Pancreas (tissue), 10 donors: ENCODE measurements at places on chromosomes 13 and 19.

GRCh38 chr19:4140237-4140711 lies 13.2 kb upstream of the CREB3L3 start:
- peak; percentile 61 for DNase-seq

DNA sequence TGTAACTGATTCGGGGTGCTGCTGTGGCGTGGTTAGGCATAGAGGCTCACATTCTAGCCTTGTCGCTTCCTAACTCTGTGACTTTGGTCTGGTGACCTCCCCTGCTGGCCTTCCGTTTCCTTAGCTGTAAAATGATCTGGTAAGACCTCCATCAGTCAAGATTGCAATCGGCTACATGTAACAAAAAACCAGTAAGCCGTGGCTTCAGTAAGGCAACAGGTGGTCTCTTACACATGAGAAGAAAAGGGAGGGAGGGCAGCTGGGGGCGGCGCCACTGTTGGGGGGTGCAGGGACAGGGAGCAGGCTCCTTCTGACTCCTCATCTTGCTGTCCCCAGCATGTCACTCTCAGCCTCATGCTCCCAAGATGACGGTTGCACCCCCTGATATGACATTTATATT lies 148.0 kb downstream of the SIPA1L3 start:
- no peak for DNase-seq

- no peak for DNase-seq
Observed at GRCh38 chr19:28608292-28608691, 604.7 kb downstream of the UQCRFS1 start.

GRCh38 chr19:49497047-49497788 lies 984 bp downstream of the RPS11 start:
- DNase-seq: peak; percentile 72

DNA sequence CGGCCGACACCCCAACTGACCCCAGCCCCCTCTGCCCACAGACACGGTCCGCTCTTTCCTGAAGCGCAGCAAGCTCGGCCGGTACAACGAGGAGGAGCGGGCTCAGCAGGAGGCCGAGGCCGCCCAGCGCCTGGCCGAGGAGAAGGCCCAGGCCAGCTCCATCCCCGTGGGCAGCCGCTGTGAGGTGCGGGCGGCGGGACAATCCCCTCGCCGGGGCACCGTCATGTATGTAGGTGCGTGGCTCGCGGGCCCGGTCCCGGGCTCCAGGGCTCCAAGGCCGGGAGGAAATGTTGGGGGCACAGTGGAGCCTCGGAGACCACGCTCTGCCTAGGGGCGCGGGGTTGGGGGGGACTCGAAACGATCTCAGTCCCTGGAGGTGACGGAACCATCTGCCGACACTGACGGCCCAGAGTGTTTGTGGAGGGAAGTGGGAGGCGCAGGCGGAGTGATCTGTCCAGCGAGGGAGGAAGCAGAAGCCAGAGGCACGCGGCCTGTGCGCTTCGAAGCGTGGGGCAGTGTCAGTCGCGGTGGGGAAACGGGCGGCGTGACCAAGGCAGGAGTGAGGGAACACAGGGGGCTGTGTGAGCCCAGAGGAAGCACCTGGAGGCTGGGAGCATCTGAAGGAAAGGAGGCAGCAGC lies 6.3 kb downstream of the TBCB start:
- no peak for DNase-seq

DNA sequence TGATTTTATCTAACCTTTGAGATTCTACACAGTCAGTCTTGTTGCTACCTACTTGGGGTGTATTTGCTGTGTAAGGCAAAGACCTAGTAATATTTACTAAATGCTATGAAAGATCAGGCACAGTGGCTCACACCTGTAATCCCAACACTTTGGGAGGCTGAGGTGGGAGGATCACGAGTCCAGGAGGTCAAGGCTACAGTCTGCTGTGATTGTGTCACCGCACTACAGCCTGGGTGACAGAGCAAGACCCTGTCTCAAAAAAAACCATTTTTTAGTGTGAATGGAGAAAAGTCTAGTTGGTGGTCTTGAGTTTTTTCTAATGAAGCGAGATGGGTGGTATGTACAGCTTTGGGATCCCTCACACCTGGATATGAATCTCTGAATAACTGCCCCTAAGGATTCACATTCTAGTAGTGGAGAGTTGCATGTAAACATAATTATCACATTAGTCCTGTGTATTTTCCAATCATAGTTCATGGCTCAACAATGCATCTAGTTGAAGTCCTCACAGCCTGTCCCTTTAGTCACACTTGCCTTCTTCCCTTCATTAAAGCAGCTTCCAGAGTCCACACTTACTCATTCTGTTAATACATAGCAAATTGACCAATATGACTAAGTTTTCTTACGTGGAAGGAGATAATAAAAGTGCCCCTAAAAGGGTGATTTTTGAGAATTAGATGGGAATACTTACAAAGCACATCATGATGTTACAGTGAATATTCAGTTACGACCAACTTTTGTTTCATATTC lies 7.5 kb downstream of the RPL21 start:
- no peak for DNase-seq

DNA sequence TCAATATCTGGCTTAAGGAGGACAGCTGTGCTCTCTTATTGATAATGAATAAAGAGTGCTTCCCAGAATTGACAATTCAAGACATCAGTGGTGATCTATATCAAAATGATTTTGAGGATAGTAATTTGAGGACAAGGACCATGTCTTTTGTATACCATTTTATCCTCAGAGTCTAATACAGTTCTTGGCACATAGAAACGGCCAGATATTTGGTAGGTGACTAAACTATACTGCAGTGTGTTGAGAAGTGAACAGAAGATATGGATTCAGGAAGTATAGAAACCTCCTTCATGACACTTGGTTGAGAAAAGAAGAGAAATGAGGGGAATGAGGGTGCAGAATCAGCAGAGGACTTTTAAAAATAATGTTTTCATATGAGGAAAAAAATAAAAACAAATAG lies 16.1 kb upstream of the LMO7 start:
- no peak for DNase-seq

DNA sequence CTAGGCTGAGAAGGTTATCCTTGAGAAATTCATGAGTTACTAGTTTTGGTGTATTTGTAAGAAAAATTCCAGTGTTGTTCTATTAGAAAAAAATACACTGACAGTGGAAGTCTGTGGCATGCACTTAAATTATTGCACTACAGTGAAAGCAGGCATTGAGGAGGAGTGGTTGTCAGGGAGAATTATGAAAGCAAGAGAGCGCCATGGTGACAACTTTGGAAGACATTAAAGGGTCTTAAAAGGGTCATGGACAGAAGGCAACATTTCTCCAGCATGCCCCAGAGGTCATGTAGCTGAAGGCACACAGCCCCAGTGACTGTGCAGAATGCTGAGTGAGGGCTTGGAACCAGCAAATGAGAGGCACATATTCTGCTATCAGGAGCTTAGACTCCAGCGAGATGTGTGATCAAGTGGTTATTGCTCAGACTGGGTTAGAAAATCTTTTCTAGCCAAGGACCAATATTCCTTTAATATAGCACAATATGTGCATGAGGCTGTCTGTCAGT lies 292.7 kb downstream of the OLFM4 start:
- DNase-seq: no peak
